ENCODE measurements at places on chromosomes 16 and 17. TPM values are rescaled to one million over a fixed set of nuclear protein-coding genes. Genes with fewer than 3 reads are reported as not detected.

GRCh38 chr16:85571563-85571812 is 41.6 kb upstream of the GSE1 start:
- DNase-seq, result no peak

- no peak for DNase-seq
These were observed 878 bp downstream of the TRIM72 start for GRCh38 chr16:31214708-31215286.

- DNase-seq, result no peak
These were observed 661 bp downstream of the LRRC3C start for GRCh38 chr17:39927929-39928857.

GRCh38 chr16:3861808-3862451 is 18.6 kb downstream of the CREBBP start:
- DNase-seq, result no peak

DNA sequence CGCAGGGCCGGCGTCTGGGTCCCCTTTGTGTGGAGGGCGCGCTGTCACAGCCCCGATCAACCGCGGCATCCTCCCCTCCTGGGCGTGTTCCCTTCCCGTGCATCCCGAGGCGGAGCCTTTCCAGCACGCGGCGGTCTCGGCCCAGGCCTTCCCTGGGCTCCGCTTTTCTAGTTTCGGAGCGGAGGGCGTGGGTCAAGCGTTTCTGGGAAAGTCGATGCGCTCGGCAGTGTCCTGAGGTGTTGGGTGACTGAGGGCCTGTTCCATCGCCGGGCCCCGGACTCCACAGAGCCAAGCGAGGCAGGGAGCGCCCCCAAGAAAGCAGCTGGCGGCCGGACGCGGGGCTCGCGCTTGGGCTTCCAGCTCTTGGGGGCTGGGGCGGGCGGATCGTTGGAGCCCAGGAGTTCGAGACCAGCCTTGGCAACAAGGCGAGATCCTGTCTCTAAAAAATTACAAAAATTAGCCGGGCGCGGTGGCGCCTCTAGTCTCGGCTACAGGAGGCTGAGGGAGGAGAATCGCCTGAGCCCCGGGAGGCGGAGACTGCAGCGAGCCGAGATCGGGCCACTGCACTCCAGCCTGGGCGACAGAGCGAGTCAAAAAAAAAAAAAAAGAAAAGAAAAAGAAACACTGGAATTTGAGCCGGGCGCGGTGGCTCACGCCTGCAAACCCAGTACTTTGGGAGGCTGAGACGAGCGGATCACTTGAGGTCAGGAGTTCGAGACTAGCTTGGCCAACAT is 806 bp downstream of the IFT140 start:
- DNase-seq, result no peak

DNA sequence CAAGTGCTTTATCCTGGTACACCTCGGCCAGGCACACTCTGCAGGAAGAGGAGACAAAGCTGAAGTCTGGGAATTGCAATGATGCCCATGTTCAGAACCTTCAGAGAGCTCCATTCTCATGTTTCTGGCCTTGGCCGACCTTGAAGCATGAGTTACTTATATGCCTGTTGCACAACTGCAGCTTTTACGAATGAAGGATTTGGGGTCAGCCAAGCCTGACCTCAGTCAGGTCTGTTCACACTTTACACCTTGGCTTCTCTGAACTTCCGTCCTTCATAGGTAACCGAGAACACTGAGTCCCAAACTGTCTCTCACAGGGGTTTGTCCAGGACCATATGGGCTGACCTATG is 66.7 kb downstream of the GTF3C1 start:
- DNase-seq, result no peak

GRCh38 chr16:84853534-84853933 is 33.7 kb downstream of the CRISPLD2 start:
- no peak for DNase-seq

GRCh38 chr16:58435779-58436178 is 43.5 kb downstream of the GINS3 start:
- no peak for DNase-seq

The CDC6 gene
- 0.75 TPM for total RNA-seq

The DCTPP1 gene
- 23.1 TPM for total RNA-seq

All from cardiac septum (tissue), 1 donor.